Pons (tissue), 1 donor: ENCODE measurements at places on chromosomes 1 and 21.

GRCh38 chr21:32455548-32455947 is 43.0 kb downstream of the EVA1C start:
- no peak for DNase-seq

- DNase-seq = no peak
Observed at GRCh38 chr1:2989976-2990375, 31.3 kb upstream of the ACTRT2 start.

DNA sequence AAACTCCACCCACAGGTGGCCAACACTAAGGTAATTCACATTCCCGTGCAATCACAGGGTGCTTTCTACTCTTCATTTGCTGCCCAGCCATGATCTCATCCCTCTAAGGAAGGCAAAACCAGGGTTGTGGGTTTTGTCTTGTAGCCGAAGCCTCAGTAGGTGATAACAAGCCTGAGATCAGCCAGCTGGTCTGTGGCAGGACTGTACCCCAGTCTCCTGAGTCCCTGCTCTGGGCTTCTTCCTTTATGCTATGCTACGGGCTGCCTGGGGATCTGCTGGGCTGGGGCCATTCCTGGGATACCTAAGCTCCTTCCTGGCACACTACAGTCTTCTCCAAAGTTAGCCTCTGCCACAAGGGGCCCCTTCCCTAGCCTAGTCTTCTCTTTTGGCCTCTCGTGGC is 9.8 kb downstream of the PPFIA4 start:
- no peak for DNase-seq

DNA sequence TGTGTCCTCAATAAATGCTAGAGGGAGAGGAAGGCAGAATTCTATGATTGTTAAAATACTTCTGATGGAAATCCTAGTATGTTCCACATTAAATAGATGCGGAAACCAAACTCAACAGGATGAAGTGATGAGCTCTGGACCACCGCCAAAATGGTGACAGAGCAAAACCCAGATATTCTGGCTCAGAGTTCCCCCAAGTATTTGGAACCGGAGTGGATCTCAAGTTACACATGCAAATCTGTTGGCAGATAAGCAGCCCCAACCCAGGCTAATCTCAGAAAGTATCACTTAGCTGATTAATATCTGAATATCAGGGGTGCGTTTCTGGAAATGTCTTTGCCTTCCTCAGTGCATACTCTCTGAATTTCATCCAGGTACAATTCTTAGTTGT is 17.4 kb upstream of the GRHL3 start:
- DNase-seq = no peak

DNA sequence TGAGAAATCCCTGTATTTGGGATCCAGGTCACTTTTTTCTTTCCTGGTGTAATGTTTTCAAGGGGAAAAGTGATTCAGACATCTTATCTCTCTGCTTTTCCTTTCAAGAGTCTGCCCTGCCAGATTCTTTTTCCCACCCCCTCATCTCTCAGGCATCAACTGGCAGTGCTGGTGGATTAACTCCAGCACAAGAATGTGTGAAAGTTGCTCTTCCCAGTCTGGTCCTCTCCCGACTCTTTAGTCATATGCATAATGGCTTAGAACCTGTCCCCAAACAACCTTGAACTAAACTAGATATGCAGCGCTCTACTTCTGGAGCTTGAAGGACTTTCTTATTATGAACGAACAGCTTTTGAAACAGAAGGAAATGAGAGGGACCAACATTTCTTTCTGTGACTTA is 88.5 kb downstream of the SLC44A5 start:
- DNase-seq = no peak
